CD4-positive, alpha-beta memory T cell (primary cell): ENCODE measurements at places on chromosomes 12 and 14. TPM values are rescaled to one million over a fixed set of nuclear protein-coding genes. Genes with fewer than 3 reads are reported as not detected.

The SERPINA9 gene
- not detected for polyA plus RNA-seq

The SPIC gene
- not detected for polyA plus RNA-seq

DNA sequence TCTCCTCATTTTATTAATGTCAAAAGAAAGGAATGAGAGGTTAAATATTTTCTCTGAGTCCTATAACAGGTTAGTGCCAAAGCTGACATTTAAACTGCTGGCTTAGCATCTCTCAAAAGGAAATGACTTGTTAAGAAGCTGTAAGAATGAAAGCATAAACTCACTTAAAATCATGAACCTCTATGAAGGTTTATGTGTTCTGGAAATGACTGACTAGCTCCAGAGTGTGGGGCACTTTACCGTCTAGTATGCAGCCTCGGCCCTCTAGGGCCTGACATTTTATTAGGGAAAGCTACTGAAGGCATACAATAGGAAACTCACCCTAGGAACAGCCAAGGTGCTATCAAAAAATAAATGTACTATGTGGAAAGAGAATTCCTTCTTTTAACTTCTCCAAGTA is 35.1 kb downstream of the SPX start:
- no peak for DNase-seq

- no peak for DNase-seq
These were observed 104.2 kb upstream of the MAP1LC3B2 start for GRCh38 chr12:116454950-116455447.

DNA sequence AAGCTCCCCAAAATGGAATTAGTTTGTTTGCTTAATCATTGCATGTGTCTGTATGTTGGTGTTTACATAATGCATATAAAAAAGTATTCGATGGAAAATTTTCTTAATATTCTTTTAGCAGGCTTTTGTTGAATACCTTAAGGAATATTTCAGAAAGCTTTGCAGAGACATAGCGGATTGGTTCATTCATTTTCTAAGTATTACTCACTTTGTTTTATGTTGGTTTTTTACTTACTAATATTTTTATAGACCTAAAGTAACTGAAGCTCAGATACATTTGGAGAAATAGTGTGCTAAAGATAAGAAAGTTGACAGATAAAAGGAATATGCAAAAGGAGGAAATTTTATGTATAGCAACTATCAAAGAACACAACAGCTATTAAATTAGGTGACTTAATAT is 191.0 kb downstream of the ERC1 start:
- no peak for DNase-seq
